Stimulated activated CD8-positive, alpha-beta memory T cell treated with anti-CD3 and anti-CD28 coated beads, Interleukin-4, amount 100 ng/mL, for 1 hour (primary cell): ENCODE measurements at places on chromosomes 5 and 9.

GRCh38 chr5:159873680-159874079 lies 42.6 kb upstream of the ADRA1B start:
- DNase-seq: no peak

- DNase-seq: no peak
These were observed 141.7 kb downstream of the SYK start for GRCh38 chr9:90943341-90943740.

GRCh38 chr5:149724884-149725283 lies 5.2 kb upstream of the PPARGC1B start:
- no peak for DNase-seq

DNA sequence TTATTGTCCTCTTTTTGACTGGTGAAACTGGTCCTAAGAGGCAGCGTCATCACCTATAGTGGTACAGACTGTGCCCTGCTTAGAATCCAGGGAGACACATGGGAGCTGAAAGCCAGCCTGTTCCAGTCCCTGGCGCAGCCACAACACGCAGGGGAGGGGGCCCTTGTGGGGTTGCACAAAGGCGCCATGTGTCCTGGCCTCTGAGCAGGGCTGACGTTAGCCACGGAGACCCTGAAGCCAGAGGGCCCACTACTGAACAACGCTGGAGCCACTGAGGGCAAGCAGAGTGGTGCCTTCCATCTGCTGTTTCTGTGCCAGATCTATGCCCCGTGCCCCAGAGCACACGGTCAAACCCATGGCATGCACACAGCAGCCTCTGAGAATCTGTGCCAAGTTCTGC lies 147.3 kb downstream of the ACTL7B start:
- DNase-seq: no peak

DNA sequence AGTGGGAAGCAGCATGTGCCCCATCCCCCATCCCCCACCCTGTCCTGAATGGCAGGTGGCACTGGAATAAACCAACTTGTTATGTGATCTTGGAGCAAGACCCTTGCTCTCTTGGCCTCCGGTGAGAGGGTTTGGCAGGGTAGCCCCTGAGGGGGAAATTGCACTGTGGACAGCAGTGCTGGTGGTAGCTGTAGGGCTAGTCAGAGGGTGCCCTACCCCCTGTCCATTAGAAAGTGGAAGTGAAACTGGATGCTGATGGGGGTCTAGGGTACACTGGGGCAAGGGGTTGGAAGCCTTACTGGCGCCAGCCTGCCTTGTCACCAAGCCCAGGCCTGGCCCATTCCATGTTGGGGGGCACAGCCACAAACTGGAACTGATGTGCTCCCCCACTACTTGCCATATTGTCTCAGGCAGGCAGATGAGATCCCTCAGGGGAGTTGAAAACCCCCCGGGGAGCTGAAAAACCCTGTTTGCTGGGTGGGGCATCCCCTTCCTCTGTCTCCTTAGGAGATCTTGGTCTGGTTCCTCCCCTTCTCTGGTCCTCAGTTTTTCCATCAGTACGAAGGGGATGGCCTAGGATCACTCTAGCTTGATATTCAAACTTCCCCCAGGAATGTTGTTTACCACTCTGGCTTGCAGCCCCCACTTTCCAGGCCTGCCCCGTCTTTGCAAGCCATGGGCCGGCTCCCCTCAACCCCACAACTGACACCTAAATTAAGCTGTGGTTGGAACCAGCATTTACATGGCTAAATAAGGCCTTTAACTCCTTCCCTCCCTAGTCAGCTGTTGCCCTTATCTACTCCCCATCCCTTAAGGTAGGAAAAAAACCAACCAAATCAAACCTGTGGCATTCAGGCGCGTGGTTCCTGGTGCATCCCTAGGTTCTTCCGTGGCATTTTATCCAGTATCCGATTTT lies 14.4 kb upstream of the SYNPO start:
- DNase-seq: no peak

GRCh38 chr9:107260437-107261081 lies 22.5 kb upstream of the RAD23B start:
- no peak for DNase-seq

DNA sequence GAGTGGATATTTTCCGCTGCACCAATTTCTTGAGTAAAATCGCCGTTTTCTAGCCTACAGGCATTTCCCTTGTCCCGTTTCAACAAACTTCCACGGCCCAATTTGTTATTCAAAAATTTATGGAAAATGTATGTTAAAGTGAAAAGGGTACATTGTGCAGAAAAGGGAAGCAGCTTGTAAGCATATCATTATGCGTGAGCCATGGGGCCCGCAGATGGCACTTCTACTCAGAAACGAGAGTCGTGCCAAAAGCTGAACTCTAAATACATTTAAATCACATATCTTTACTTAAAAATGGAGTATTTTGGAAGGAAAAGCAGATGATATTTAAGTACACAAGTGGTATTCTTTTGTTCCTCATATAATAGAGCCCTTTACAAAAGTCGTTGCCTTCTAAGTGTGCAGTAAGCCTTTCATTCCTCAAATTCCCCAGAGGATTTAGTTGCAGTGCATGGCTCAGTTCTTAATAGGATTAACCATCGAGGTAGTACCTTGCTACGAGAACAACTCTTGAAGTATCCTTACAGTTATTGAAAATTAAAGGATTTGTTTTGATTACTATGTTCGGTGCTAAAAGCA lies 1227.2 kb upstream of the WWC1 start:
- no peak for DNase-seq

GRCh38 chr5:73743161-73743560 lies 117.2 kb downstream of the ARHGEF28 start:
- DNase-seq: no peak

GRCh38 chr9:99826579-99826978 lies 4.9 kb downstream of the NR4A3 start:
- no peak for DNase-seq

DNA sequence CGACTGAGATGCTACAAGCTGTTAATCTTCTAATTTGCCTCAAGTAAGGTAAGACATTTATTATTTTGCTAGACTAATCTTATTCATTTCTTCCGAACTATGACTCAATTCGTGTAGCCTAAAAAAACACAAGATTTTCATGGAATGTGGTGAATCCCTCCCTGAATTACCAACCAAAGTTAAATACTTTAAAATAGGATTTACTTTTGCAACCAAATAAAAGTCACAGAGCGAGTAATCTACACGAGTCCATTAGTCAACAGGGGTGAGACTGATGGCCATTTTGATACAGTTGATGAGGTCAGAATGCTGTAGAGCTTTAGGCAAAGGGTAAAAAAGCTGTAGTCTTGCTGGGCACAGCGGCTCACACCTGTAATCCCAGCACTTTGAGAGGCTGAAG lies 13.1 kb upstream of the BNC2 start:
- no peak for DNase-seq

GRCh38 chr9:92718086-92719001 lies 46.3 kb downstream of the BICD2 start:
- no peak for DNase-seq

DNA sequence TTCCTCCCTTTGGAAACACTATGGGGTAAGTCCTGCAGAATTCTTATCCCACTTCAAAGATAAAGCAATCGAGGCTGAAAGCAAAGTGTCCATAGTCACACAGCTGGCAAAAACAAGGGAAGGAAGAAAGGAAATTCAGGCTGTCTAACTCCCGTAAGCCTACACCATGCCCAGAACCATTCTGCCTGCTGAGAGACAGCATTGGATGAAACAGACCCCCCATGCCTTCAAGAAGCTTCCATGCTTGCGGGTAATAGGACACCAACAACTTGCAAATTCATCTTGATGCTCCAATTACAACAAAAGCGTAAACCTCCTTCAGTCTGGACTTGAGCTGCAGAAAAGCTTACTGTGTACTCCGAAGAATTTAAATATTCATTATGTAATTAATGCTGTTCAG lies 181.1 kb upstream of the WWC1 start:
- no peak for DNase-seq

DNA sequence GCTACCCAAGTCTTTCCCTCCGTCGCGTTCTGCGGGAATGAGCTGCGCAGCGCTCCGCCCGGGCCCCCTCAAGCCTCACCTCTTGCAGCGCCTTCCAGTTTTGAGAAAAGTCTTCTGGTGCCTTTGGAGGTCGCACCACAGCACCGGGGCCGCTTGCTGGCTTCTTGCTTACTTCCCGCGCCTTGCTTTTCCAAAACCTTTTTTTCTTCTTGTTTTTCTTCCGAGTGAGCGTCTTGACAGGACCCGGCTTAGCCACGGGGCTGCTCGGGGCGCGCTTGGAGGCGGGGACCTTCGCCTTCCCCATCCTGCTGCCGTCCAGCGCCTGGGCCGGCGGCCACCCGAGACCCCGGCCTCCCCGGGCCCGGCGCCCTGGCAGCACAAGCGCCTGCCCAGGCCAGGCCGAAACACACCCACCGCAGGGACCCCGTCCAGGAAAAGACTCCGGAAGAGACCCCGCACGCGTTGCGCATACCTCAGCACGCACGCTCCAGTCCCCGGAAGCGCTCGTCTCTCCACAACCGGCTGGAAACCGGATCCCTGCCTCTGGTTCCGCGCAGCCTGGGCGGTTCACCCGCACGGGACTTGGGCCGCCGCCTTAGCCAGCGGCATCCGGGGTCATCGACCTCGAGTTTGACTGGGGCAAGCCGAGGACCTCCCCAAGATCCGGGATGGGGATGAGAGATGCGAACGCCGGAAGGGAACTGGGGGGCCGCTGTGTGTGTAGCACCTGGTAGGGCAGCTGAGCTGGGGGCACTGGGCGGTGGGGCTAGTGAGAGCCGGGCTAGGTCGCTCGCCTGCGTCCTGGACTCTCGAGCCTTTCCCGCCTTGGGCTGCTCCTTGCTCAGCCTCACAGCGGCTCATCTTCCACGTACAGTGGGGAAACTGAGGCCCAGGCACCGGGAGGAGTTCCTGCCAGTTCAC lies at the start of gene REXO4:
TSS of gene REXO4 (minus strand) at position 470 of the 921 bp plus-strand sequence. CDS start at position 304, 166 bp downstream.
- peak; percentile 63 for DNase-seq

- DNase-seq: no peak
These were observed 385.2 kb upstream of the KLF4 start for GRCh38 chr9:107874591-107875369.

DNA sequence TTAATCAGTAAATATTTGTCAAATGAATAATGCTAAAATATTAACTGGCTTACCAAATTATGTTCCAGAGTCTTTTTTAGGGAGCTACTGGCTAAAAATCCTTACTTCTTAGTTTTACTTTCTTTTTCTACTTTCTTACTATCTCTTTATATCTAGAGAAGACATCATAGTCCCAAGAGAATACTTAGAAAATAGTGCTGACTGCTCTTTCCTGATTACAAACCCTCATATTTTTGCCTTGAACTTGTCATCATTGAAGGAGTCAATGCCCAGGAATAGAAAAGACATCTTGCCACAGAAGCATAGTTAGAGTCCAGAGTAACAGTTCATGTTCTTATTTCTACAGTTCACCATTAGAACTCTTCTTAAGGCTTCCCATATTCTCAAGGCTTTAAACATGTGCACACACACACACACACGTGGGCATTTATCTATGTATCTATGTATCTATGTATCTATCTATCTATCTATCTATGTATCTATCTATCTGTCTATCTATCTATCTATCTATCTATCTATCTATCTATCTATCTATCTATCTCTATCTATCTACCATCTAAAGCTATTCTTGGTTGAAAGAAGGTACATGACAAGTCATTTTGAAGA lies 654.3 kb downstream of the ANXA1 start:
- no peak for DNase-seq

GRCh38 chr5:144202726-144203125 lies 32.1 kb downstream of the KCTD16 start:
- DNase-seq: no peak

DNA sequence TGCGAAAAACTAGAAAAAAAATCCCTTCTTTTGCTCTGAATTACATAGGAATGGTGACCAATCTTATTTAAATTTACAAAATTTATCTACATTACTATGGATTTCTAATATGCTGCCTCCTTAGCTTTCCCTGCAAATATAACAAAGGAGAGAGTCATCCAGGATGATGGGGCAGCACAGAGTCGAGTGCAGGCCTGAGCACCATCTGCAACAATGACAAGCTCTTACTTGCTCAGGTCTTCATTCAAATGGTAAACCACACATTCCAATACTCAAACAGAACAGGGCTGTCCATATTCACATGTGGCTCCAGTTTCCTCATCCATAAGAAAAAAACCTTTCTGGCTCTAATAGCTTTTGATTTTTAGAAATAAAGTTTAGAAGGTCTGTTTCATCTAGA lies 33.5 kb upstream of the ZNF354B start:
- DNase-seq: no peak

DNA sequence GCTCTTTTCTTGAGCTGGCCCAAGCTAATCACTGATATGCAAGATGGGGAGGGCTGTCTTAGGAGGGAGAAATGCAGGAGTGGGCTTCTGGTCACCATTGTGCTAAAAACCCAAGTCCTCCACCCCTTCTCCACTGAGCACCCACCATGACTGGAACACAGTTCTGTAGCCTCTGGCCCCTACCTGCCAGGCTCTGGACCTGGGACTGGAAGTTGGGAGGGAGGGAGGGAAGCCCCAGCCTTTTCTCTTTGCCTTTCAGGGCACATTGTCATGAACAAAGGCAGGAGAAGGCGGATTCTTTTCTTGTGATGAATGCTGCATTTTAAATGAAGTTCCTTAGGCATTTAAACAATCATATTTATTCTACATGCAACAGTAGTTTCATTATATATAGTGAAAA lies 559.1 kb upstream of the TRPC7 start:
- no peak for DNase-seq

- DNase-seq: no peak
These were observed 78.4 kb downstream of the SLC38A9 start for GRCh38 chr5:55633574-55634208.

DNA sequence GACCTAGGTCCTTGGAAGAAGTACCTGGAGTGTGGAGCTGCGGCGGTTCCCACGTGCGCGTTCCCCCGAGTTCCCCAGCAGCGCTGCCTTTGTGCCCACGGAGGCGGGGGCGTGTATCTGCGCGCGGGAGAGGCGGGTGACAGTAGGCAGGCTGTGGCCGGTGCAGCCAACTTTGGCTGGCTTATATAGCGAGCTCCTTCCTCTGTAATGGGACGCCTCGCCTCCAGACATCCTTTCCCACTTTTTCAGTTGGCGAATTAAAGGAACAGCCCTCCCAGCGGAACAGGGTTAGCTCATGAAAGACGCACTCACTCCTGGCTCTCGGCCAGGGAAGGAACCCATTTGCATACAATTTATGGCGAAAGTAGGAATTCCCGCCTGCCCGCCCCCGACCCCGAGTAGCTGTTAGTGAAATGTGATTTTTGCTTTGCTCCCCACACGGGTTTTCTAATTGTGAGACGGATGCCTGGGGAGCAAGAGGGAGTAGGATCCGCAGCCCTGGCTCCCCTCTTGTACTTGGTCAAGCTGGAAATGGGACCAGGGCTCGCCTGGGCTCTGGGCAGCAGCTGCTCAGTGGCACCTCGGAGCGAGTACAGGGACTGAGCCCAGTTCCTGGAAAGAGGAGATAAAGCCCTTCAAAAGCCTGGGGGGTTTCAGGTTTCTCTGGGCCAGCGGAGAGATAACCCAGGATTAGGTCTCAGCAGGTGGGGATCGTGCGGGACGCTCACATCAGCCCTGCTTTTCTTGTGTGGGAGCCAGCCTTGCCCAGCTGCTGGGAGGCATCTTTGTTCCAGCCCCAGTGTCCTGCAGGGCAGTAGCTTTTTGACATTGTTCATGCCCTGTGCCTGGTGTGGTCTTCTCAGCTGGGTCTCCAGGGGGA lies at the start of gene TNC:
TSS of gene TNC (minus strand) at position 159 of the 880 bp plus-strand sequence. CDS start 27,139 bp downstream, outside the sequence.
- no peak for DNase-seq

- no peak for DNase-seq
These were observed 89.8 kb downstream of the NUDT12 start for GRCh38 chr5:103472830-103473229.

GRCh38 chr5:124398460-124398859 lies 348.0 kb downstream of the ZNF608 start:
- DNase-seq: no peak

GRCh38 chr5:172694541-172694940 lies 53.5 kb downstream of the NEURL1B start:
- DNase-seq: no peak

- DNase-seq: no peak
These were observed 140.5 kb downstream of the SNX18 start for GRCh38 chr5:54658010-54658409.
